ENCODE measurements at places on chromosomes 4 and X. TPM values are rescaled to one million over a fixed set of nuclear protein-coding genes. Genes with fewer than 3 reads are reported as not detected.

TLR10 gene
- total RNA-seq: not detected

SPARCL1 gene
- total RNA-seq: 0.56 TPM

COL4A5 gene
- total RNA-seq: 56.9 TPM

MFAP3L gene
- 19.4 TPM for total RNA-seq

CC2D2A gene
- 17.8 TPM for total RNA-seq

DMRTC1B gene
- not detected for total RNA-seq

WAS gene
- 0.28 TPM for total RNA-seq

FANCB gene
- total RNA-seq: 5.4 TPM

ADH7 gene
- total RNA-seq: not detected

All from regular cardiac myocyte (primary cell).